GM12892 (cell line): ENCODE measurements at places on chromosomes 13 and 19.
A peak's percentile ranks its signal among the peaks of the same experiment; 100 is the strongest.

DNA sequence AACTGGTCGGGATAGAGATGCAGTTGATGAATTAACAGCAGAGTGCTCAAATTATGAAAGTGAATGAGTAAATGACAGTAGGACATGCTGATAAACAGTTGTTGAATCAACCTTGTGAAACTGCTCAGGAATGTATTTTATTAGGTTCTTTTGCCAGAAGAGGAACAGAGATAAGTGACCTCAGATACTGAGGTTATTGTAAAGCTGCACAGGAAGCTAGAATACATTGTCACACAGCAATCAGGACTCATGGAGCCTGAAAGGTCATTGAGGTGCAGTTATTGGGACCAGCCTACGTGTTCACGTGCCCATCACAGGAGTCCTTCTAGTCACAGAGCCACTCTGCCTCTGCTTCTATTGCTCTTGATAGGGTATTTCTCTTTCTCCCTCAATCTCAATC, 47.5 kb upstream of the MED4 start:
- no peak for DNase-seq

- DNase-seq: no peak
Measured at GRCh38 chr19:6125571-6125989, 9.9 kb upstream of the ACSBG2 start.

- no peak for DNase-seq
Measured at GRCh38 chr13:106475852-106476251, 59.6 kb downstream of the EFNB2 start.

DNA sequence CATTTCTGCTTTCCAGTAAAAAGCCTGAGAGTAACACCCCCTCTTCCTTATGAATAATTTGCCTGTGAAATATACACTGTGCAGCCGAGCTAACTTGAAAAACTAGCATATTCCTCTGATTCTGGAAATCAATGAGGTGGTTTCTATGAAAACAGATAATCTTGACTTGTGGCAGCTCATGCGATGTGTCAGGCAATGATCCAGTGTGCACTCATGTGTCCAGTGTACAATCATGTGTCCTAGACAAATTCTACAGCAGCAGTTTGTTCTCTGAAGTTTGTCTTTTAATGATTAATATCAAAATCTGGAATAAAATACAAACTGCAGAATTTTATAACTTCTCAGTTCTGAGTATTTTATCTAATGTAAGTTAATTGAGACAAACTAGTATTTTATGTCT, 2213.9 kb upstream of the PCDH20 start:
- no peak for DNase-seq

DNA sequence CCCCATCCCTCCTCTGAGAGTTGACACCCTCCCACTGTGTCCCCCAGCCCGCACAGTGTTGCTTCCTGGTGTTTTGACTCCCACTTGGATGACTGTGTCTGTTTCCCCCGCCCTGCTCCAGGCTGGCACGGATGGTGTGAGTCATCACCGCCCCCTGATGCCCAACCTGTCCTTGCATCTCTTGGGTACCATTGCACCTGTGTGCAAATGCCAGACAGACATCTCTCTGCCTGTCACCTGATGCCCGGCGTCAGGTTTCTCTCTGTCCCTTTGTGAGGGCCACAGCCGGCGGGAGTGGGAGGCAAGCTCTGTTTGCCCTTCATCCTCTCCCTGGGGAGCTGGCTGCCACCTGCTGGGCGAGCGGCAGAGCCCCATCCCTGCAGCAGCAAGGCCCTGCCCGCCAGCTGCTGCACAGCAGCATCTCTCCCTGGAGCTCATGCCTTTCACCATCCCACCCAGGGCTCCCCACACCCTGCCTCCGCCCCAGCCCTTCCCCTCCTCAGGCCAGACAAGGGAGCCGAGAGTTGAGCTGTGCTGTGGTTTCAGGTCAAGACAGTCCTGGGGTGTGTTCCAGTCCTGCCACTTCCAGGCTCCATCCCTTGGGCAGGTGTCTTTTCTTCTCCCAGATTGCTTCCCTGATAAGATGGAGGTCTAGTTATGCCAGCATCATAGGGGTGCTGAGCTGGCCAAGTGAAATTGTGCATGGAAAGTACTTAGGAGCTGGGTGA, 29.7 kb downstream of the NKPD1 start:
- DNase-seq: no peak

- no peak for DNase-seq
Measured at GRCh38 chr19:15251749-15252397, 19.6 kb upstream of the EPHX3 start.

DNA sequence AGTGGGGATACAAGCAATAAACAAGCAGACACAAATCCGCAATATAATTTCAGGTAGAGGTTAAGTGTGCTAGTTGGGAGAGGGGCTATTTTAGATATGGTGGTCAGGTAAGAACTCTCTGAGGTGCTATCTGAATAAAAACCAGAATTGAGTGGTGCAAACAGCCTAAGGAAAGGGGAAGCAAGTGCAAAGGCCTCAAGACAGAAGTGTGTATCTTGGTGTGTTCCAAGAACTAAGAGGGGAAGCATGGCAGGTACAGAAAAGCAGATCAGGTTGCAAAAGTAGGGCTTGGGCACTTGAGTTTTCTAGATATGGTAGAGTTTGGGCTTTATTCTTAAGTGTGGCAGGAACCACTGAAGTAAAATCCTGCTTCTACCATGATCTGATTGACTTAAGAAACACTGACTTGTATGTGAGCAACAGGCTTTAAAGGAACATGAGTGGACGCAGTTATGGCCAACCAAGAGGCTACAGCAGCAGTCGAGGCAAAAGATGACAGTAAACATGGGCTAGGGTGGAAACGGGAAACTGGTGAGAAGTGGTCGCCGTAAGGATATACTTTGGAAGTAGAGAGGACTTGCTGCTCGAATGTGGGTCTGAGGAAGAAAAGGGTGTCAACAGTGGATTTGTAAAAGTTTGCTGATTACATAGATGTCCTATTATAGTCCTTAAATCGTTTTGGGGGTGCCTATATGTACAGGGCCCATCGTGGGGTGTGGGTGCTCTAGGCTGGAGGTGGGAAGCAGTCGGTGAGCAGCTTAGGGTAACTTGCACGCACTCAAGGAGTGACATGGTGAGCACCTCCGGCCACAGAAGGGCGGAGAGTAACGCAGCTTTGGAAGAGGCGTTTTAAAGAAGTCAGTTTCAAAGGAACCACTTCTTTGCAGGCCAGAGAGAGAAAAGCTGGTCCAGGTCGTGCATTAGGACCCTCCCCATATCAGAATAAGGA, 677 bp downstream of the TGDS start:
- DNase-seq: peak; percentile 17

DNA sequence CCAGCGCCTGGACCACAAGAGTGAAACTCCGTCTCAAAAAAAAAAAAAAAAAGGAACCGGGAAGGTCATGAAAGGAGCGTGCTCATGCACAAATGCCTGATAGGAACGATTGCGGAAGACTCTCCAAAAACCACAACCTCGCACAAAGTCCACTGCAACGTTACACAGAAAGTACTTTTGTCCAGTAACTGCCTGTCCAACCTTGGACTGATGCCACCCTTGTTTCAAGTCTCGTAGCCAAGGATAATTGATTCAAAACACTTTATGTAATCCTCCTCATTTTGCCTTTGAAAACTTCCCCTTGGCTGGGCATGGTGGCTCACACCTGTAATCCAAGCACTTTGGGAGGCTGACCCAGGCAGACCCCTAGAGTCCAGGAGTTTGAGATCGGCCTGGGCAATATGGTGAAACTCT, 13.7 kb downstream of the LGALS7 start:
- no peak for DNase-seq

- peak; percentile 89 for DNase-seq
Measured at GRCh38 chr19:39824143-39825092, 9.5 kb downstream of the DYRK1B start.

GRCh38 chr13:113161433-113161832, 3.0 kb downstream of the PROZ start:
- DNase-seq: no peak

GRCh38 chr19:4083677-4084546, 17.2 kb upstream of the ZBTB7A start:
- DNase-seq: no peak

- DNase-seq: no peak
Measured at GRCh38 chr19:903266-903797, 9.7 kb downstream of the R3HDM4 start.

DNA sequence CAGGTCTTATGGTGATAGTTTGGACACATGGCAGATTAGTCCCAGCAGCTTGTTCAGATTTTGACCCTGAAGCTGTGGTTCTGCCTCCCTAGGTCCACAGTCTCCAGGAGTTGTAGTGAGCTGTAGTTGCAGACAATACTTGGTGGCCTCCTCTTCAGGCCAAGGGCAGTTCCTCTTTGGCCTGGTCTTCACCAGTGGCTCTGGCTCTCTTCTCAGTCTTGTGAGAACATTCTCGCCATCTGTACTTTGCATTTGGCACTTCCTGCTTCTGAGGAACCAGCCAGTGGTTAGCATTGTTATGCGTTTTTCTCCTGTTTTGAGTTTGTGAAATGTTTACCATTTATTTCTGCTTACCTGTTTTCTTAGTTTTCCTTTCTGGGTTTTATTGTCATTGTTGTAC, 40.7 kb downstream of the PCCA start:
- DNase-seq: no peak

GRCh38 chr19:49333811-49334288, 1.4 kb upstream of the CD37 start:
- DNase-seq: peak; percentile 57

GRCh38 chr13:26021956-26022355, 29.9 kb downstream of the SHISA2 start:
- no peak for DNase-seq

DNA sequence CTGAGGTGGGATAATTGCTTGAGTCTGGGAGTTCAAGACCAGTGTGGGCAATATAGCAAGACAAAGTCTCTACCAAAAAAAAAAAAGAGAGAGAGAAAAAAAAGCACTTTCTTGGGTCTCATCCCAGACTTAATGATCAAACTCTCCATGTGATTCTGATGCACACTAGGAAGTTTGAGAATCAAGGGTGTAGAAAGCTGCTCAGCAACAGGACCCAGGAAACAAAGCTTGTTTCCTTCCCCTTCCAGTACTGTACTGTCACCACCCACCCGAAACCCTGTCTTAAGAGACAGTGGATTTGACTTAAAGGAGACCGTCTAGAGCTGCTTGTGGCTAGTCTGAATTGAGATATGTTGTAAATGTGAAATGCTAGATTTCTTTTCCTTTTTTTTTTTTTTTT, 5.8 kb downstream of the MISP3 start:
- no peak for DNase-seq

DNA sequence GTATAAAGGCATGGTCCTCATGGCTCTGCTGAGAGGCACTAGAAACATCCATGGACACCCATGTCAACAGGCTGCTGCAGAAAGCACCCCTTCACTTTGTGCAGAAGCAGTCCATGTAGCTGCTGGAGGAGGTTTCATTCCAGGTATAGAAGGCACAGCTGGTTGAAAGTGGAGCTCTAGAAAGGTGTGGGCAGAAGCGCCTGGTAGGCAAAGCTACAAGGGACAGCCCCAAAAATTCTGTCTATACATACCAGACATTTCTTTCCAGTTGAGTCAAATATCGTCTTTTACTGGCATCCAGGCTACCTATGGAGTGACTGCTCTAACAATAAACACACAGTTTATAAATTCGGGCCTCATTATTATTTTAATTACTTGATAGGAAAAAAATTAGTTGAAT, 129.3 kb downstream of the ENOX1 start:
- DNase-seq: no peak

DNA sequence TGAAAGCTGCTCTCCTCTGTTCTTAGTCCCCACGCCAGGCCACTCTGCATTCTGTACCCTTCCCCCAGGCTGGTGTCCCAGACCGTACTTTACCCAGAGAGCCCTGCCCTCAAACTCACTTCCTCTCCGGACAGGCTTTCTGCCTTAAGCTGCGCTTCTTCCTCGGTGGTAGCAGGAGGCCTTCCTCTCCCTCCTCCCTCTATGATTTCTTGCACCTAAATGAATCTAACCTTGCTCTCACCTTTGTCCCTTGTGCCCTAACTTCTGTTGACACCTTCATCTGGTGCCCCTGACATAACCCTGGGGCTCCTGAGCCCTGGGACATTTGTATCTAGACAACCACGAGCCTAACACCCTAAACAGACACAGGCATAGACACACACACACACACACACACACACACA, 29.6 kb upstream of the CEACAM21 start:
- no peak for DNase-seq

- no peak for DNase-seq
Measured at GRCh38 chr13:34696296-34696695, 245.8 kb upstream of the NBEA start.

DNA sequence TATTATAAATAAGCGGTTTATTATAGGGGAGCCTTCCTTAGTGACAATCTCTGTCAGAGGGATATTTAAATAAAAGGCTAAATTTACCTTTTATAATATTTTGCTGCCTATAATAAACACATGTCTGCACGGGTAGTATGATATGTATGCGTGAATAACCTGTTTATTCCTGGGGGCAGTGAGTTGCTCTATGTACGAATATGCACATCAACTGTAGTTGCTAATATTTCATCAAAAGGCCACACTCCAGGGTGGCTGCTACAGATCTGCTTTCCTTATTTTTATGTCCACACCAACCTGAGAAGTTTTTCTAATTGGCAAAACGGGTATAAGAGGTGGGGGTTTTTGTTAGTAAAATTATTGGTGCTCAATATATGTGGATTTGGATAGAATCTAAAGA, 192.0 kb downstream of the LHFPL6 start:
- DNase-seq: no peak

DNA sequence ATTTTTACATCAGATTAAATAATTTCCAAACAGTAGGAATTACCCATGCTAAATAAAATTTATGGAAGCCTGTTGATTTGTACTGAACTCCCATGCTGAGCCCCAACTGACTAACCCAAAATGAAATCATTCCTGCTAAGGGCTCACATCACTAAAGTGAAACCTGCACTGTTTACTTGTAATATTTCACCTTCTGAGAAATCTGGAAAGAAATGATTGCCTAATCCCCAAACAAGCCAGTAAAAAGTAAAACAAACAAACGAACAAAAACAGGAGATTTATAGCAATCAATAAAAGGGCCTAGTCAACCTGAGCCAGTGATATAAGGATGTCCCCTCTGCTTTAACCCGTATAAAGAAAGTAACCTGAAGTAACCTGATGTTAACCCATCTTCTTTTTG, 1599.8 kb downstream of the OLFM4 start:
- DNase-seq: no peak

DNA sequence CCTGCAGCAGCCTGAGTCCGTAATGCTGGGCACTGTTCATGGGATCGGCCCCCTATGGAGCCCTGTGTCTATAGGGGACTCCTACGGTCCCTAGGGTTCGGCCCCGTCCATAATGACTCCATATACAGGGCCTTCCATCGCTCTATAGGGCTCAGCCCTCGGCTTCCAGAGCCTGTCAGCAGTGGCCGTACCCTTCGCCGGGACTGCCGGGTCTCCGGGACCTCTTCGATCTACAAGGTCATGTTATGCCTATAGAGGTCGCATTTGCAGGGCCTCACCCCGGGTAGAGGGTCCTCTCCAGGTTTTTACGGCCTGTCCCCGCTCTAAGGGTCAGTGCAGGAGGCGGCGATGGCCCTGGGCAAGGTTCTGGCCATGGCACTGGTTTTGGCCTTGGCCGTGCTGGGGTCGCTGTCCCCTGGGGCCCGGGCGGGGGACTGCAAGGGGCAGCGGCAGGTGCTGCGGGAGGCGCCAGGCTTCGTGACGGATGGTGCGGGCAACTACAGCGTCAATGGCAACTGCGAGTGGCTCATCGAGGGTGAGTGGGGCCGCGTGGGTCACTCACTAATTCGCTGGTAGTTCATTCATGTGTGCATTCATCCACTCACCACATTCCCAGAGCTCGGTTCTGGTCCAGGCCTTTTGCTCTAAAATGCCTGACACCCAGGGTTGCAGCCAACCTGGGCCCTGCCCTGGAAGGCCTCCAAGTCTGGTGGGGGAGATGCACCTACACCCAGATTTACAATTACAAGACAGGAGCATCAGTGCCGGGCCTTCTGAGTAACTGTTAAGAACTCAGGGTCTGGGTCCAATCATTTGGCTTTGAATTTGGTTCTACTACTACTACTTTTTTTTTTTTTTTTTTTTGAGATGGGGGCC, 699 bp downstream of the MEGF8 start:
- DNase-seq: no peak
